Fibroblast of the conjunctiva (primary cell): ENCODE measurements at places on chromosomes 7 and 10.

DNA sequence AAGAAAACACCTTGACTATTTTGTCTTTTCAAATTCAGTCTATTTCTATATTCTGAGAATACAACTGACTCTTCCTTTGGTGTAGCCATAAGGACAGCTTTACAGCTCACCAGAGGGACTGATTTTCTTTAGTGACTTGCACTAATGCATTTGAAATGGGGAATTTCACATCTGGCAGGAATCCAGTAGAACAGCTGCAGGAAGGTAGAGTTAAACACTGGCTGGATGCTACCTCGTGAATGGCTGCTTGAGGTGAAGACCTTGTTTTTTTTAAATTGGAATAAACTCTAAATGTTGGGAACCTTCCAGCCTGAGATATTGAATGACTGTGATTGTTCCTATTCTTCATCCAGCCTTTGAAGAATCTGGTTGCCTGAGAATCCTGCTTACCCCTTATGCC, 139.5 kb upstream of the STK17A start:
- DNase-seq, result no peak

GRCh38 chr10:118276204-118276603, 65.9 kb downstream of the FAM204A start:
- DNase-seq, result no peak

DNA sequence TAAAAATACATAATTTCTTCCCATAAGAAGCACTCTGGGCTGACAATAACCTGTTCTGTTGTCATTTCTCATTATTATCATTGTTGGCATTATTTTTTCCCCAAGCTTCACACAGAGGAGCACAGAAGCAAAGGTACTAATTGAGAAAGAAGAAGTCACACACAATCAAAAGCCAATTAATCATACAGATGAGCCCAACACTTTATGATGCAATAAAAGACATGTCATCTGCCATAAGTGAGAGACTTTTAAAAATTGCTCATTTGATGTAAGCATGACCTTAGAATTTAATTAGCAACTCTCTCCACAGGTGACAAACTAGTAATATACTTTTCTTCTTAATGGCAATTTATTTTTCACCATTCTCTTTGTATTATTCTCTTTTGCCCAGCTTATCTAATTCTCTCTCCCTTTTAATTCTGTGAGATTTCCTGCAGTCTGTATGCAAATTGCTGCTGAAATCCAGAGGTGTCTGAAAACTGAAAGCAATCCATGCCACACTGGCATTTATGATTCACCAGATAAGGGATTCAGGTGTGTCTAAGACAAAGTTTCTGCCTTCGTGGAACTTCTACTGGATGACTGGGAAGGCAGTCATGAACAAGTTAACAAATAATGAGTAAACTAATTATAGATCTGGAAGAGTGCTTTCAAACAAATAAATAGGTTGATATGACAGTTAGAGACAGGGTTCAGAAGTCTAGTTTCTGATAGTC, 203.5 kb downstream of the CHCHD3 start:
- no peak for DNase-seq

GRCh38 chr10:112761256-112761655, 188.8 kb upstream of the TCF7L2 start:
- no peak for DNase-seq

GRCh38 chr10:8975535-8975934, 921.0 kb downstream of the GATA3 start:
- DNase-seq, result no peak

GRCh38 chr10:28367413-28367812, 64.5 kb upstream of the MPP7 start:
- no peak for DNase-seq

DNA sequence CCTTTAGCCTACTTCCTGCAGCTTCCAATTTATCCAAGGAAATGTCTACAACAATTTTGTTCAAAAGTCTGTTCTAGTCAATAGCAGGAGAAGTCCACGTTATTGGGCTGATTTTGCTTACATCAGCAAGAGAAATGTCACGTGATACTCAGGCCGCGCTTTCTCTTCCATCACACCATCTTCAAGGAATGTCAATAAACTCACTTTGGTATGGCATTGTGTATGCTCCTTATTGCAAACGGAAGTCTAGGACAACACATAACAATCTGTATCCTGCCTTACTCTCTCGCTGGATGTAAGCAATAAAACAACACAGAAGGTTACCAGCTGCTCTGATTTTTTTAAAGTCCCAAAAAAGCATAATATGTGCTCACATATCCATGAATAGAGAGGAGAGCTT, 17.1 kb upstream of the STK17A start:
- DNase-seq, result peak; percentile 48

GRCh38 chr10:70747192-70747965, 37.8 kb downstream of the TBATA start:
- no peak for DNase-seq

DNA sequence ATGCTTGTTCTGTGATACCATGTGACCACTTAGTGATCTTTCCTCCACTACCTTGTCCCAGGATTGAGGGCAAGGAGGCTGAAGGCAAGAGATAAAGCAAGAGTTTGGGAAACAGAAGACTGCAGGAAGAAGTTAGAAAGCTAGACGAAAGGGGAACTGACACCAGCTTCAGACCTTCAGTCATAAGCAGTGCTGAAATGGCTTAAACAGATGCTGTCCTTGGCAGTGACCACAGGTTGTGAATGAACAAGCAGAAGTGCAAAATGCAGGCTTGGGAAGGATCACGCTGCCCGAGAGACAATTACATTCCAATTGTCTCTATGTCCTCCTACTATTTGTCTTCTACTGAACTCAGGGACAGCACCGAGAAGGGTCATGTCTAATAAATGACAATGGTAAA, 704.9 kb upstream of the AUTS2 start:
- DNase-seq, result no peak

- no peak for DNase-seq
Measured at GRCh38 chr7:28625432-28625831, 213.1 kb downstream of the CREB5 start.

DNA sequence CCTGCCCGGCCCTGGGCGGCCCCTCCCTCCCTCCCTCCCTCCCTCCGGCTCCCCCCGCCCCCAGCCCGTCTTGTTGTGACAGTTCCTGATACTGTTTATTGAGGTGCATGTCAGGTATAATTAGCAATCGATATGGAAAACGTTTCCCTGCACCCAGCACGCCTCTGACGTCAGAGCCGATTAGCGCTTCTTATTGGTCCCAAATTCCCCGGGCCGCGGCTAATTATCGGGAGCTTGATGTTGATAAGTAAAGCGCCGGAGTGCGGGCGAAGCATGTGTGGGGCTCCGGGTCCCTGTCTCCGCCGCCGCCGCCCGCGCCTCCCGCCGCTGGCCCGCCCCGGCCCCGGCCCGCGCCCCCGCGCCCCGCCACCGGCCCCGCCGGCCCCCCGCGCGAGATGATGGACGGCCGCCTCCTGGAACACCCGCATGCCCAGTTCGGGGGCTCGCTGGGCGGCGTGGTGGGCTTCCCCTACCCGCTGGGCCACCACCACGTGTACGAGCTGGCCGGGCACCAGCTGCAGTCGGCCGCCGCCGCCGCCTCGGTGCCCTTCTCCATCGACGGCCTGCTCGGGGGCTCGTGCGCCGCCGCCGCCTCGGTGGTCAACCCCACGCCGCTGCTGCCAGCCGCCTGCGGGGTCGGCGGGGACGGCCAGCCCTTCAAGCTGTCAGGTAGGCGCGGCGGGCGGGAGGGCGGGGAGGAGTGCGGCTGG, at the start of gene UNCX:
Gene UNCX (plus strand): TSS at position 250 of the 710 bp plus-strand sequence. CDS start 146 bp downstream, at position 396.
- no peak for DNase-seq

DNA sequence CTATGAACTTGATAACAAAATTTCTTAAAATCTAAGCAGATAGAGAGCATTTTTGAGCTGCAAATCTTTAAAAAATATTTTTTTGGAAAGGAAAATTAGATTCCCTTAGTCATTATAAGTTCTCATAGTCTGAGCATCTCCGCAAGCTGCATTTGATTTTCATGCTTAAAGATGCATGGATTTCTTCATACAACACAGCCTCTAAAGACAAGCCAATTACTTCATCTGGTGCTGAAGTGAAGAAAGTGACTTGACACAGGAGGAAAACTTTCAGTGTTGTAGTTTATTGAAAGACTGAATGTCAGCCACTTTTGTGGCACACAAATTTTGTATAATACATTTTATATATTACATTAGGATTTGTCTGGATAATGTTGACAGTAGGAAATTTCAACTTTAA, 22.5 kb downstream of the SEMA3D start:
- DNase-seq, result no peak

DNA sequence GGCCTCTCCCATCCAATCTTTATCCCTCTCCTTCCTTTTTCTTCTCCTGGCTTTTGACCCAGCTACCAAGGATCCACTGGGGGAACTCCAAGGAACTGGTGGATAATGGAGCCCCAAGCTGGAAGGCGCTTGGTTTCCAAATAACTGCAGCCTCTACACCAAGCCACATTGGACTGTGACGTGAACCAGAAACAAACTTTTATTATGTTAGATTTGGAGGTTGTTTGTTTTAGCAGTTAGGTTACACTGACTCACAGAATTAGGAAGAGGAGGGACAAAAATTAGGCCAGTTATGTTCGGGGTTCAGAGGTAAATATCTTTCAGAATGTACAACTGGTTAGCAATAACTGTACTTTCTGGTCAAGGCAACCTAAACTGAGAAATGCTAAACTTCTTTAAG, 21.3 kb upstream of the ANK3 start:
- DNase-seq, result no peak

DNA sequence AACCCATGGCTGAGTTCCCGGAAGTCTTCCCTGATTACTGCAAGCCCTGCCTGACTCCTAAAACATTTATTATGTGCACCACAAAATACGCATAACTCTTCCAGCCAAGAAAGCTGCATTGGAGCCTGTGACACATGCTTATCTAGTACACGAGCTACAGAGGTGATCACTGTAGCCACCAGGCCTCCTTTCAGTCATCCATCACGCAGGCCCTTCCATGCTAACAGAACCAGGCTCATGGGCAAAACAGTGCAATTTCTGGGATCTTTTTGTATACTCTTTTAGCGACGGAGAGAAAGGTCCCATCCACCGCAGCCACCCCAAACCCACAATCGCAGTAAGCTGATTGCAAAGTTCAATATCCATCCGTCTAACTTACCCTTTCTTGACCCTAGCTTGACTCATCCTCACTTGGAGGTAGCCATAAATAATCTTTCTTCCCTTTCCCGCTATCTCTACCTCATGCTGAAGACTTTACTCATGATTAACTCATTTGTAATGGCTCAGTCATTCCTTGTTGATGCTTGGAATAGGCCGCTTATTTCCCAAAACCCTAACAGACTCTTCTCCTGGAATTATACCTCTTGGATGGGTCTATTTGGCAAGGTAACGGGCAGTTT, 1203.5 kb downstream of the TYW1 start:
- no peak for DNase-seq

DNA sequence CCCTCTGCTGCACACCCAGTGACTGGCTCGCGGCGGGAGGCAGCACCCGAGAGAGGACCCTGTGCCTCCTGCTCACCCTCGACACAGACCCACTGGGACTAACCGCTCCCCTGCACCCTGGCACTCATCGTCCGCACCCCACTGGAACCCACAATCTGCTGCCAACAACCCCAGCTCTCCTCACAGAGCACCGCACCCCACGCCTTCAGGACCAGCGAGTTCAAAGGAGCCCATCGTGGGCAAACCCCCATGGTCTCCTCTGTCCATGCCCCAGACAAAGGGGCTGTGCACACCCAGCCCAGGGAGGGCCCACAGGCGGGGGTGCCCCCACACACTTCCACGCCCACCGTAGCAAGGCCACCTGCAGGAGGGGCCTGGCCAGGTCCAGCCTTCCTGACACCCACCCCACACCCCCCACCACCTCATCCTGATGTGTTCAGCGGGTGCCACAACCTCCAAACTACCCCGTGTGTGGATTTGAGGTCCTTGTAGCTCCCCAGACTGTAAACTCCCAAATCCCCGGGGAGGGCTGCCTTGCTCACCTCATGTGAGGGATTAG, 14.0 kb downstream of the RASGEF1A start:
- no peak for DNase-seq

DNA sequence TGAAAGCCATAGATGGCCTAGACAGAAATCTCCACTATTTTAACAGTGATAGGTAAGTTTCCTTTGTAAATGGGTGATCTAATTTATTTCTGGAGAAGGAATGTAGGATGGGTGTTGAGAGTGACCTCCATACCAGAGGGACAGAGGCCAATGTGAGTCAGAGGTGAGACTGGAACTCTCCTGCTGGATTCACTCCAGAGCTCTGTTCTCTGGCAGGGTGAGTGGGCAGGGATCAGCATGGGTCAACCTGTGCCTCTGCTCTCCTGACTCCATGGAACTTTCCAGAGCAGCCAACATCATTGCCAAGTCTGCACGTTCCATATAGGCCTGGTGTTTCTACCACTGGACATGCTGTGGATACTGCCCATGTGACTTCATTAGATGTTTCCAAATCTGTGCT, 11.4 kb downstream of the AKR1C3 start:
- DNase-seq, result no peak

- no peak for DNase-seq
Measured at GRCh38 chr7:107551936-107552335, 11.8 kb downstream of the COG5 start.
